Stomach (tissue), 19 donors: ENCODE measurements at places on chromosomes 2 and 18.

DNA sequence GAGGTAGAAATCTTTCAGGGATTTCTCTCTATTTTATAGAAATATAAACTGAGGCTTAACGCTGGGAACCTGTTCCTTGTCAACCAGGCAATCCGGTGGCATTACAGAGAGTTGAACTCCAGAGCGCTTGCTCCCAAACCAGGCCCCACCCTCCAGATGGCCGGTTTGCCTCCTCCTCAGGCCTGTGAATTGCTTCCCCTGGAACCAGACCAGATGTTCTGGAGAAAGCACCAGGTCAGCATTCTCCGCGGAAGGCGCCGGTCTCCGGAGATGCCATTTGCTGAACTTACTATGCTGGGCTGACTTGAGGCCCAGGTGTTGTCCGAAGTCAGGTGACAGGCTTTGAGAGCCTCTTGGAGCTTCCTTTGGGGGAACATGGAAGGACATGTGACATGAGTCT lies 17.2 kb downstream of the TNP1 start:
- no peaks in the 10 kb centered on the region for H3K4me1 ChIP-seq
- no peak overlapping the region for H3K4me3 ChIP-seq
- no peaks in the 10 kb centered on the region for H3K36me3 ChIP-seq
- no peak overlapping the region for H3K27ac ChIP-seq

DNA sequence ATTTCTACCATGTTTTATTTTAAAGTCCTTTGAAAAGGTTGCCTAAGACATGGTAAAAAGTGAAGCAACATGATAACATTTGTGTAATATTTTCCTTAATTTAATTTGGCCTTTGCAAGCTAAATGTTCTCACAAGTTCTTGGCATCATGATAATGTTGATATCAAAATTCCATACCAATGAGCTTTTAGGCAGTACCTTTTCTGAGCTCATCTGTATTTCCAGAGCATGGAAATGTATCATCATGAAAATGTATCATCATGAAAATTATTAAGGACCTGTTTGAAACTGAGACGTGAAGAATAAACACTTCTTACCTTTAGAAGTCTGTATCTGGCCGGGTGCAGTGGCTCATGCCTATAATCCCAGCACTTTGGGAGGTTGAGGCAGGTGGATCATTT lies 73.8 kb downstream of the VWC2L start:
- no peak for DNase-seq
- no peaks in the 10 kb centered on the region for H3K27me3 ChIP-seq
- no peaks in the 10 kb centered on the region for H3K36me3 ChIP-seq
- no peaks in the 10 kb centered on the region for H3K4me1 ChIP-seq

GRCh38 chr2:163630836-163631235 lies 105.0 kb downstream of the FIGN start:
- H3K4me3 ChIP-seq = no peak overlapping the region
- no peak overlapping the region for H3K27ac ChIP-seq
- DNase-seq = no peak
- no peaks in the 10 kb centered on the region for H3K27me3 ChIP-seq

DNA sequence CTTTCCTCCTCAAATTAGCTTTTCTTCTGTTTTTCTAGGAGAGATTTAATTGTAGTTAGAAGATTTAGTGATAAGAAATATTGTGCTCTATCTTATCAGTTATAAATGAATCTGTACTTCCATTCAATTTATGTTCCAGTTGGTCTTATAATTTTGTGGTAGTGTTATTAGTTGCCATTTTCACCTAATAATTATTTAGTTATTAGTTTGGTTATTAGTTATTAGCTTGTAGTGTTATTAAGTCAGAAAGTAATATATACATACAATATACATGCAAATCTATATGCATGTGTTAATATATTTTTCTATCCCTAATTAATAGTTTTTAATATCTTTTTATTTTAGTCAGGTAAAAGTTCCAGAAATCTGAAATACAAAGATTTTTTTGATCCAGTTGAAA lies 3.2 kb downstream of the MPHOSPH10 start:
- H3K4me1 ChIP-seq = peaks cover 30% of the 10 kb centered on the region
- no peak overlapping the region for H3K27ac ChIP-seq
- H3K36me3 ChIP-seq = peaks cover 56% of the 10 kb centered on the region
- no peak overlapping the region for H3K4me3 ChIP-seq

- H3K4me1 ChIP-seq = no peaks in the 10 kb centered on the region
- no peak overlapping the region for H3K27ac ChIP-seq
- no peaks in the 10 kb centered on the region for H3K27me3 ChIP-seq
- H3K36me3 ChIP-seq = no peaks in the 10 kb centered on the region
- DNase-seq = no peak
Measured at GRCh38 chr2:62141142-62141740, 54.7 kb upstream of the B3GNT2 start.

DNA sequence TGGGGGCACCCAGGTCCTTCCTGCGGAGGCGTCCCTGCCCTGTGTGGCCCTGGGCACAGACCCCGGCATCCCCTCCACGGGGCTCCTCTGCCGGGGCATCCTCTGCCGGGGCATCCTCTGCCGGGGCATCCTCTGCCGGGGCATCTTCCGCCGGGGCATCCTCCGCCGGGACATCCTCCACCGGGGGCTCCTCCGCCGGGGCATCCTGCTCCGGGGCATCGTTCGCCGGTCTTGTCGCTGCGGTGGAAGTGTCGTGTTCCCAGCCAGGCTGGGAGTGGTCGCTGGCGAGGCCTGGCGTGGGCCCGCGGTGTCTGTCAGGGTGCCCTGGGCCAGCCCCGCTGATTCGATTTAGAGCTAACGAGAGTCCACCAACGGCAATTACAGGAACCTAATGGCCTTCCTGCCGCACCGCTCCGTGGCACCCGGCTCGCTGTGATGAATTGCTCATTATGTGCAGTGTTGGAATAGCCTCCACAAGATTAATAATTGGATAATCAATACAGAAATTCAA lies 115.1 kb downstream of the NFATC1 start:
- H3K4me1 ChIP-seq = peaks cover 41% of the 10 kb centered on the region
- no peaks in the 10 kb centered on the region for H3K27me3 ChIP-seq
- peak; percentile 22 for DNase-seq
- H3K4me3 ChIP-seq = no peak overlapping the region
- H3K36me3 ChIP-seq = peaks cover 11% of the 10 kb centered on the region

GRCh38 chr18:67525328-67526099 lies 9.0 kb upstream of the DSEL start:
- peak; percentile 88 for DNase-seq
- no peak overlapping the region for H3K4me3 ChIP-seq
- H3K36me3 ChIP-seq = no peaks in the 10 kb centered on the region
- H3K27ac ChIP-seq = peak overlapping the region; percentile 70
- no peaks in the 10 kb centered on the region for H3K27me3 ChIP-seq
- peaks cover 13% of the 10 kb centered on the region for H3K4me1 ChIP-seq
